ENCODE measurements at places on chromosomes 6 and 20. TPM values are rescaled to one million over a fixed set of nuclear protein-coding genes. Genes with fewer than 3 reads are reported as not detected.

GRCh38 chr6:40028449-40028848, 94.2 kb upstream of the MOCS1 start:
- DNase-seq = no peak

DNA sequence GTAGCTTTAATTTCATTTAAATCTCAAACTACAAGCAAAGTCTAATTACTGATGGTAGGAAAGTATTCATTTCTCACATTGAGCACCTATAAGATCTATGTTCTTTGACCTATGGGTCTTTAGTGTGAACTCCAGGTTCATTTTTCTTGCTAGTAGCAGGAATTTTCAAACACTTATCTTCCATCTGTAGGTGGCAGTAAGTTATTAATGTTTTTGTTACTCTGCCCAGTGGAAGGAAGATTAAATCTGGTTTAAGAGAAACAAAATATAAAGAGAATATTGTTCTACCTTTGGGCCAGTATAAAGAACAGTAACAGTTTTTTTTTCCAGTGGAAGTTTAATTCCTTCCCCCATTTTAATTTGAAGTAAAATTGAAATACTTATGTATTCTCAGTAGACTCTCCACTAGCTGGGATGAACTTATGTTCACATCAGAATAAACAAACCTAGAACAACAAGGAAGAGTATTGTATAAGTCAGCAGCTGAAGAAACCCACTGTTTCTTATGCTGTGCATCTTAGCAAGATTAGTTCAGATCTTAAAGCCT, 328.2 kb downstream of the PHF3 start:
- DNase-seq = no peak

DNA sequence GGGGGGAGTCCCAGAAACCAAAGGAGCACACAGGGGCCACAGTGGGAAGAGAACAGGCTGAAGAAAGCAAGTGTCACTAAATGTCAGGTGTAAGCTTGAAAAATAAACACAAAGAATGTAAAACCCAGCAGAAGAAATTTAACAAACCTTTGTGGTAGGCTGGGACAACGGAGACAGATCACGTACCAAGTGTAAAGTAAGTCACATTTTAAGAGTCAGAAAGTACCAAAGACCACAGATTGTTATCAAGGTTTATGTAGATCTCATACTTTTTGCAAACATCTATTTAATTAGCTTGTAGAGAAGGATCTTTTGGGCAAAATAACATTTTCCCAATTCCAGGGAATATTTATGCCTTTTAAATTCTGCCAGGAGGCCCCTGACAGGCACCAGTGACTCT, 1.6 kb downstream of the CLIC5 start:
- no peak for DNase-seq

- DNase-seq = no peak
These were observed 40.7 kb upstream of the KCNK5 start for GRCh38 chr6:39269961-39270360.

- no peak for DNase-seq
These were observed 1.1 kb downstream of the DLK2 start for GRCh38 chr6:43454290-43454695.

GRCh38 chr6:136477548-136477947, 72.7 kb downstream of the MAP7 start:
- DNase-seq = no peak

GRCh38 chr6:8246403-8246802, 144.1 kb upstream of the EEF1E1 start:
- no peak for DNase-seq

DNA sequence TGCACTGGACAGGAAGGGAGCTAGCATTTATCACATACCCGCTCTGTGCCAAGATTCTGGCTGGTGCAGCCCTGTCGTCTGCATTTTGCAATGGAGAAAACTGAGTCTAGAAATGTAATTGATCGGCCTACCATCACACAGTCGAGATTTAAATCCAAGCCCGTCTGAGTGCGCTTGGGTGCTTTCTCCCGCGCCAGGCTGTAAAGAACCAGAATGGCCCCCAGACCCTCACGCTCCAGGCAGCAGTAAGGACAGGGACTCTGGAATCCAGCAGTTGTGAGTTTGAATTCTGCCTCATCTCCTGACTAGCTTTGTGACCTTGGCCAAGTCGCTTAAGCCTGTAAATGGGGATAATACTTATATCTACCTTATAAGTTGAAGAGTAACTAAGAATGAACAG, 10.8 kb downstream of the DYNLRB1 start:
- DNase-seq = no peak

DNA sequence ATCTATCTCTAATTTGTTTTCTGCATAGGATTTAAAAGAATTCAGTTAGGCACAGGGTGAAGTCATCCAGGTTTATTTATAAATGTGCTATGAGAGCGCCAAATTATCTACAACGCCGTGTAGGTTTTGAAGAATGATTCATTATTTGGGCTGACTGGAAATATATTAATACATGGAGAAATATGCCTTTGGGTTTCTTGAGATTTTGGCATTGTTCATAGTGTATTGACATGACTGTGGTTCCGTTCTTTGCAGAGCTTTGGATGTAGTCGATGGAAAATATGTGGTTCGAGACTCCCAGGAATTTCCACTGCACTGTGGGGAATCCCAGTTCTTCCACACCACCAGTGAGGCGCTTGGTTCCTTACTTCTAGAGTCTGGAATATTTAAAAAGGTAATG, 90.9 kb downstream of the CRYBG1 start:
- DNase-seq = no peak

- no peak for DNase-seq
These were observed 150.4 kb upstream of the QKI start for GRCh38 chr6:163263998-163264661.

- no peak for DNase-seq
These were observed 152.4 kb downstream of the THBS2 start for GRCh38 chr6:169101036-169101805.

The BMP5 gene
- total RNA-seq = not detected
